ENCODE measurements at places on chromosomes 16 and 17.
A peak's percentile ranks its signal among the peaks of the same experiment; 100 is the strongest.

- peak; percentile 45 for DNase-seq
Observed at GRCh38 chr17:61551255-61551742, 39.7 kb downstream of the NACA2 start.

DNA sequence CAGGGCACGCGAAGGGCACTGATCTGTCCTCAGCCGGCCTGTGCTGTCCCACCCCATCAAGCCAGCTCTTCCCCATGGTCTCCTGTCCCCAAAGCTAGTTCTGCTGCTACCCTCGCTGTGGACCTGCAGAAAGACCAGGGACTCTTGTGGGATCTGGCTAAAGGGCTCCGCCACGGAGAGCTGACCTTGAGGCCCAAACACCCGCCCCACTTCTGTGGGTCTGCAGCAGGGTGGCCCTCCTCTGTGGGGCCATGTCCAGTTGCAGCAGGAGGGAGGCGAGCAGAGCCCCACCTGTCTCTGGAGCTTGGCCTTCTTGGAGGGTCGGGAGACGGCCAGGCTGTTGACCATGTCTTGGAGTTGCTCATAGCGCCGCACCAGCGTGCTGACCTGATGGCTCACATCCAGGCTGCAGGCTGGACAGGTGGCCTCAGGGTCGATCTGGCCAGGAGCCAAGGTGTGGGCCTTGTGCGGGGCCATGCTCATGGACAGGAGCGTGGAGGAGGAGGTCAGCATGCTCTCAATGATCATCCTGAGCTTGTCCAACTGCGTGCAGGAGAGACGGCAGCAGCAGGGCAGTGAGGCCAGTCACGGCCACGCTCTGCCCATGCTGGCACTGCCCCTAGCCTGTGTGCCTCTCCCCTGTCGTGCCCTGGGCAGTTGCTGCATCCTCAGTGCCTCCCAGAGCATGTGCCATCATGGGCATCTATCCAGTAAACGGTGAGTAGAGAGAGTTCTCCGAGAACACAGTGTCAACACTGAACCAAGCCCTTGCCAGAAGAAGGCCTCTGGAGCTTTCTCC, 16.6 kb downstream of the UBALD2 start:
- DNase-seq = no peak

DNA sequence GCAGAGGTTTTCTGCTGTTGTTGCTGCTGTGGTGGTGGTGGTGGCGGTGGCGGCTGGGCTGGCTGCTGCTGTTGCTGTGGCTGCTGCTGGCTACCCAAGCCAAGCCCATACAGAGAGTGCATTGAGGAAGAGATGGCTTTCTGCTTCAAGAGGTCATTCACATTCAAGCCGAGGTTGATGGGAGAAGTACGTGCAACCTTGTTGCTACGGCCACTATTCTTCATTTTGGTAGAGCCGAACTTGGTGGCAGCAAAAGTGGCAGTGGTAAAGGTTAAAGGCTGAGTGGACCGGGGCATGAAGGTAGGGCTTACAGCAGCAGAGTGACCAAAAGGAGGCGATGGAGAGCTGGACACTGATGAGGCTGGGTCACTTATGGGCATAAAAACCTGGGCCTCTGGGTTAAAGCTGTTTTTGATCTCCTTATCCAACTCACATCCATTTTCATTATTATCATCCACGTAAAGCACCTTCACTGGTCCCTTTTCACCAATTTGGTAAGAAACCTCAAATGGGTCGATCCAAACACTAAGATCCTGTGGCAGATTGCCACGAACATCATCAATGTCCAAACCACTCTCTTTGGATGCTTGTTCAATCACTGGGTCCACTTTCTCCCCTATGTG, 2.8 kb downstream of the TOB1 start:
- DNase-seq = no peak

DNA sequence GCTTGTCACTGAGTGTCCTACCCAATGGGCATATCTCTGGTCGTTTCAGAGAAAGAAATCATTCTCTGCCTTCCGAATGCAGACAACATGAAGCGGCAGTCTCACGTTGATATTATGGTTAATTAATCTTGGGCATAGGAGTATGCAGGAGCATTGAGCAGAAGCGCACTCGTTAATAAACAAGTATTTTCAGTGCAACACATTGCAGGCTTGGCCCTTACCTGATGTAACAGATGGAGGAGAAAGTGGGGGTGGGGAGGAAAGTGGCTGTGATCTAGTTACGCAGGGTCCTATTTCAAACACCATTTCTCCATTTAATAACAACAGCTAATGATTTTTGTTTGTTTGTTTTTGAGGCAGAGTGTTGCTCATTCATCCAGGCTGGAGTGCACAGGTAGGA, 414.0 kb upstream of the RBFOX1 start:
- no peak for DNase-seq

DNA sequence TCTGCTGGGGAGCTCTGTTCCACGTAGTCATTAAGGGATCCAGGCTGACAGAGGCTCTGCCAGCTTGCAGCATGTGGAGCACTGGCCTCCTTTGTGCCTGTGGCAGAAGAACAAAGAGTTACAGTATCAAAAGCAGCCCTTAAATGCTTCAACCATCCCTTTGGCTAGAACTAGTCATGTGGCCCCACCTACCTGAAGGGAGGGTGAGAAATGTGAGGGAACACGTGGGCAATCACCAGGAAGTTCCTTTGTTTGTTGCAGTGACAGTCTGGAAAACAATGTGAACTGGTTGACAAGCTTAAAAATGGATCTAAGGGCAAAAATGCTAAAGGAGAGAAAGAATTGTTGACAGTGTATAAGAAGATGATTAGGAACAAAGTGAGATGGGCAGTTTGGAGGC, 290.4 kb upstream of the HSBP1 start:
- no peak for DNase-seq

DNA sequence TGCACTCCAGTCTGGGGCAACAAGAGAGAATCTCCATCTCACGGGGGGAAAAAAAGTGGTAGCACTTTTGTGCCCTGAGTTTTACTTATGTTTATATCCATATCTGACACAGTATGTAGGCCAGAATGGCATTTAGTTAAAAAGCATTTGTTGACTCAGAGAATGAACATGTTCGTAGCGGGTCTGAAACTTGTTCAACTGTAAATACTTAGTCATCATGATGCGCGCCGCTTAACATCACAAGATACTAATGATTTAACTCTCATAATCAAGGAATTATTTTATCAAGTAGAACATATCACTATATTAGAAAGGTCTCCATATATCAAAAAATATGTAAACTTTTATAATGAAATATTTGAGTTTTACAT, 55.3 kb upstream of the ITGA2B start:
- DNase-seq = no peak
